Fibroblast of skin of abdomen (primary cell): ENCODE measurements at places on chromosomes 16 and 17.

- DNase-seq, result no peak
Observed at GRCh38 chr16:1390239-1390779, 24.2 kb downstream of the UNKL start.

DNA sequence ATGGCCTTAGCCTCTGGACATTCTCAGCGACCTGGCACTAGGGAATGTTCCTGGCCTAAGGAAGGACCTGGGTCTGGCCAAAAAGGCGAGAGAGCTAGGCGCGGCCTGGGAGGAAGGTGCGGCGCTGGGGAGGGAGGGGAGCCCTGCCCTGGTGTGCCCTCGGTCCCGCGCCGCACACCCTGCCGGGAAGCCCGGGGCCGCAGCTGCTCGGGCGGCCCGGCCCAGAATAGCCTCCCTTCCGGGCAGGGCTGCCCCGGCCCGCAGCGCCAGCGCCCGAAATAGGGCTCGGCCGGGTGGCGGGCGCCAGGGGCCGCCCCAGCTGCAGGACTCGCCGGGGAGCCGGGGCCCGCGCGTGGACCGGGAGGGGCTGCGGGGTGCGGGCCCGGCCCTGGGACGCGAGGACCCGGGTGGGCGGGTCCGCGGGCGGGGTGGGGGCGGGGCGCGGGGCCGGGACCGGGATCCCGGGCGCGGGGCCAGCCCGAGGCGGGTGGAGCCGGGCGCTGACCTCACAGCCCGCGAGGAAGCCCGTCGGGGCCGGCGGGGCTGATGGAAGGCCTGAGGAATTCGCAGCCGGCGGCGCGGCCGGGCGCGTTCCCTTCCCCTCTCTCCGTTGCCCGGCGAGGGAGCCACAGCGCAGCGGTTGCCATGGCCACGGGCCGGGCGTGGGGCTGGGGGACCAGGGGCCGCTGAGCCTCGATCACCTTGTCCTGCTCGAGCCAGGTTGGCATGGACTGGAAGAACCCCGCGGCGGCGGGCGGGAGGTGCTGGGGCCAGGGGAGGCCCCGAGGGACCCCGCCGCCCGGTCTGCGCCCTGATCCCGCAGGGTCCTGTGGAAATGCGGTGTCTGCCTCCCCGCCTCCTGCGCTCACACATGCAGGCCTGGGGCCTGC is 18.1 kb downstream of the SOCS3 start:
- peak; percentile 83 for DNase-seq

- no peak for DNase-seq
Observed at GRCh38 chr17:47957591-47958490, at the start of gene PRR15L. Gene PRR15L, minus strand, starts transcription at chr17:47957883. Its CDS starts 4,649 bp downstream, at chr17:47953234.

DNA sequence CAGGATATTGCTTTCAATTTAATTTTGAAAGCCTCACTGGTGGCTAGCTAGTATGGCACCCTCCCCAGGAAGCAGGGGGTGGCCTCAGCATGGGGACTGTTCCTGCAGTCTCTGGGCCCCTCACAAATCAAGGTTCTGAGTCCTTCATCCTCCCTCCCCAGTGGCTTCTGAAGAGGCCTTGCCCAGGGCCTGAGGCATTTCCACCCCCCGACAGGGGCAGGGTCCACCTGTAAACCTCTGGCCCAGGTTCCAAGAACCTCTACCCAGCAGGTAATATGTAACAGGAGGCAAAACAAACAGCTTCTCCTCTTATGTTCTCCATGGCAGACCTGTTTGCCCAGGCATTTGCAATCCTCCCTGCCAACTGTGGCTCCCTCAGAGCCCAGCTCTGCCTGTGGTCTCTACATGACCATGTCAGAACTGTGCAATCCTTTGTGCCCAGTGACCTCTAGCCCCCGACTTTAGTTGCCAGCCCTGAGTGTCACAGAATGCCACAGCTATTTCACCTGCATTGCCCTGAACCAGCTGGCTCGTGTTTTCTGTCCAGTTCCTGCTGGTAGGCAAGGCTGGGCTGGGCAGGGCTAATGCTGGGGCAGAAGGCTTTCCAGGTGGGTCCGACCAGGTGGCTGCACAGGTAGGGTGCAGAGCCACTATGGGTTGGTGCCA is 14.3 kb downstream of the ACSF2 start:
- DNase-seq, result no peak

DNA sequence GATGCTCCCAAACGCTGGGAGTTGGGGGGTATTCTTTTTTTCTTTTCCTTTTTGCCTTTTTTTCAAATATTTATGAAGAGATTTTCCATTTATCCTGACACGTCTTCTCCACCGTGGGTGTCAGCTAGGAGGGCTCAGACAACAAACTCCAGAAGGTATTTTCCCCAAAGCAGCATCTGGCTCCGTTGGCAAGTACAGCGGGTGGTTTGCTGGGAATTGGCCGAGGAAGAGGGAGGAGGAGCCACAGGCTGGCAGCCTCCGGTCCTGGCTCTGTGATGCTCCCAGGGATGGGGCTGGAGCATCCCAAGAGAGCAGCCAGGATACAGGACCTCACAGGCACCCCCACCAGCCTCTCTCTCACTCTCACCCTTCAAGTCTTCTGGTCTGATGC is 10.9 kb upstream of the CACNG4 start:
- no peak for DNase-seq

- DNase-seq, result no peak
Observed at GRCh38 chr17:81523402-81524038, 4.7 kb upstream of the FSCN2 start.

GRCh38 chr17:3914312-3914670 is 2.0 kb downstream of the P2RX1 start:
- no peak for DNase-seq

DNA sequence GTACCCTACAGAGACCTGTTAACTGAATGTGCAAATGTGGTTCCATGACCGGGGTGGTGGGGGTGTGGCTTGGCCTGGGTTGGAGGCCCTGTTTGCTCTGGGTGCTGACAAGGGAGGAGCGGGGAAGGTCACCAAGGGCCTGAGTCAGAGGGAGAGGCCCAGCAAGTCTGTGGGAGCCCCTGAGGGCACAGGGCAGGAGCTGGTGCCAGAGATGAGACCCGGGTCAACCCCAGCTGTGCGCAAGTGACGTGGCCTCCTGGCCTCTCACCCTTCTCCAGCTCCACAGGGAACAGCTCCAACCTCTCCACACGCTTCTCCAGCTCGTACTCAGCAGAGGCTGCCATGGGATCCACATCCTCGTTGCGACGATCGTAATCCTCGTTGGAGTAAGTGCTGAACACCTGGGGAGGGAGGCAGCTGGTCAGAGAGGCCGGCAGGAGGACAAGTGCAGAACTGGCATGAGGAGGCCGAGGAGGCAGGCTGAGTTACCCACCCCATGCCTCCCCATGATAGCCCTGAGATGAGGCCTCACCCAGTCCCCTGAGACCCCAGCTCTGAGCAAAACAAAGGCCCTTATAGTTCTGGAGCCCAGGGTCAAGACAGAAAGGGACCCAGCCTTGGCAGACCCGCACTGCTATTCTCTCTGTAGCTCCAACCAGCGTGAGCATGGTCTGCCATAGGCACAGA is 5.5 kb downstream of the PPP1R9B start:
- DNase-seq, result no peak

GRCh38 chr17:16477255-16477654 is 14.7 kb downstream of the LRRC75A start:
- DNase-seq, result peak; percentile 83

DNA sequence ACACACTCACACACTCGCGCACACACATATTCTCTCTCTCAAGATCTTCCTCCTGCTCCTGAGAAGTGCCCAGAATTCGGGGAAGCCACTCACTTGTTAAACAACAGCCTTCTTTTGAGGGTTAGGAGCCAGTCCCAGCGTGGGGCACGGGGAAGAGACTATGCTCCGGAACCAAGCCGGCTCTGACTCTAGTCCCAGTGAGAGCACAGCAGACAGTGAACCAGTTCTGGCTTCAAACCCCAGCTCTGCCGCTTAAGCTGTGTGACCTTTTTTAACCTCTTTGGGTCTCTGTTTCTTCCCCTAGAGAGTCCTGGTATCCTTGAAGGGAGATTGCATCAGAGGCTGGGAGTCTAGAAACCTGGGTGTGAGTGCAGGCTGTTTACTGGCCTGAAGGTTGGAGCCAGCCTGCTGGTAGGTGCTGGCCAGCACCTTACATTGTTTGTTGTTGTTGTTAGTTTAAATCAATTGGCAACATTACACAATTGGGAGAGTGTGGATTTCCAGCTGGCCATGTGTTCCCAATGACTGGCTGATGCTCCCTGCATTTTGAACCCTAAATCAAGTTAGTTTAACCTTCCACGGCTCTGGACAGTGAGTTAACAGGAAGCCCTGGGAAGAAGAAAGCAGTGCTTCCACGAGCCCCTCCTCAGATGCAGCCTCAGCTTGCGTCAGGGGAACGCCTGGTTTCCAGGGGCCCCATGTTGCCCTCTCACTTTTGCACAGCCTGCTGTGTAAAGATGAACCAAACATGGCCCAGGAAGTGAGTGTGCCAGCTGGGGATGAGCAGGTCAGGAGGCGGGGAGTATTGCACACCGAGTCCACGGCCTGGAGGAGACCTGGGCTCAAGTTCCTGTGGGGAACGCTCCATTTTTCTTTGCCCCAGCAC is 71.5 kb downstream of the GAS7 start:
- DNase-seq, result peak; percentile 71

GRCh38 chr16:53052519-53053501 is at the start of gene CHD9NB:
Gene CHD9NB, minus strand, starts transcription at chr16:53052897. Its CDS starts 8,739 bp downstream, at chr16:53044158.
- DNase-seq, result peak; percentile 83

- no peak for DNase-seq
Observed at GRCh38 chr17:1733759-1734158, 8.9 kb upstream of the SERPINF2 start.

GRCh38 chr17:55820675-55821074 is 69.8 kb downstream of the PCTP start:
- no peak for DNase-seq

DNA sequence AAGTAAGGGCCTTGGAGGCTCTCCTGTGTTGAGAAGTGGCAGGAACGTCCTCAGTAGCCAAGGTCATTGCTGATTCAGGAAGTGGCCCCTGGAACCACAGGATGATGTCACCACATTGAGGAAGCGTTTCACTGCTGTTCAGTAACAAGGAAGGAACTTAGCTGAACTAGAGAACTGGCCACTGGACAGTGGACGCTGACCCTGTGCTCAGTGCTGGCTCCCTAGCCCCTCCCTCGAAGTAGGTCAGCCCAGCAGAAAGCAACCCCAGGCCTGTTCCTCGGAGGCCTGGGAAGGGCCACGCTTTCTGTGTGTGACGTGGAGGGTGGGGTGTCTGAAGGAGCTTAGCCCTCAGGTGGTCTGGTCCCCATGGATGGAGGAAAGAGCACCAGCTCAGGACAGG is 58.3 kb downstream of the B9D1 start:
- DNase-seq, result peak; percentile 23

GRCh38 chr17:38421871-38422827 is 6.1 kb upstream of the ARHGAP23 start:
- no peak for DNase-seq

GRCh38 chr17:81127133-81127455 is 38.2 kb upstream of the PVALEF start:
- DNase-seq, result no peak

DNA sequence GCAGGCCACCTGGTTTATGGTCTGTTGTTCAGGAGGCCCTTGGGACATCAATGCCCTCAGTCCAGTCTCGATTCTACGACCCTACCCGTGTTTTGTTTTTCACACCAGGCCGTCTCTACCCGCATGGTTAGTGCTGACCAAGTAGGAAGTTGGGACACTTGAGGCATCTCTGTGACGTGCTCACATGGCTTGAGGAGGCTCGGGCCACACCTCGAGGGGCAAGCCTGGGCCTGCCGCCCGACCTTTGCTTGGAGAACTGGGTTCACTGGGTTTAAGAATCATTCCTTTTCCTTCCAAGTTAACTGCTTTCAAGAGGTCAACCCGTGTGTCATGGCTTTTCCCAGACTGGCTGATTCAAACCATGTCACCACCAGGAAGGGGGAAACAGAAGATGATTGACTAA is 86.8 kb downstream of the CMIP start:
- no peak for DNase-seq

GRCh38 chr17:82553210-82553930 is 33.8 kb downstream of the FOXK2 start:
- no peak for DNase-seq

- no peak for DNase-seq
Observed at GRCh38 chr16:49465661-49466528, 92.3 kb downstream of the C16orf78 start.

GRCh38 chr17:29068818-29069217 is 25.9 kb downstream of the PIPOX start:
- DNase-seq, result no peak

GRCh38 chr16:72972878-72973571 is 74.9 kb downstream of the ZFHX3 start:
- no peak for DNase-seq

- DNase-seq, result no peak
Observed at GRCh38 chr17:79984877-79985276, 50.8 kb downstream of the TBC1D16 start.

- peak; percentile 93 for DNase-seq
Observed at GRCh38 chr16:87895641-87896141, 26.4 kb upstream of the SLC7A5 start.

GRCh38 chr17:43614561-43614960 is 47.2 kb downstream of the MEOX1 start:
- DNase-seq, result no peak

DNA sequence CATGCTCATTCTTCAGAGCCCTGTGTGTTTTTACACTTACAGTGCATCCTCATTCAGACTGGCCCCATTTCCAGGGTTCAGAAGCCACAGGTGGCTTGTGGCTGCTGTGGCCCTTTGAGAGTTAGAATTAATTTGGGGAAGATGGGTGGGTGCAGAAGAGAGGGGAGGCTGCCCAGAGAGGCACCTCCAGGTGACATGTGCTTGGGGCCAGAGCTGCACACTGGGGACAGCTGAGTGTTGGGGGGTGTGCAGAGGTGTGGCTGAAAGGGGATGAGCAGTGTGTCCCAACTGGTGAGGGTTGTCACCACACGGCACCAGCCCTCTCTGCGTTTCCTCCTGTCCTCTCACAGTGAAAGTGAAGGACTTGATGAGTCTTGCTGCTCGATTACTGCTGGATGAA is 6.9 kb upstream of the EIF1 start:
- no peak for DNase-seq

GRCh38 chr17:36939802-36940312 is 2.6 kb downstream of the LHX1 start:
- DNase-seq, result no peak

- no peak for DNase-seq
Observed at GRCh38 chr16:50721549-50722404, 20.1 kb upstream of the CYLD start.

GRCh38 chr16:88020516-88020885 is 69.3 kb downstream of the BANP start:
- DNase-seq, result no peak

DNA sequence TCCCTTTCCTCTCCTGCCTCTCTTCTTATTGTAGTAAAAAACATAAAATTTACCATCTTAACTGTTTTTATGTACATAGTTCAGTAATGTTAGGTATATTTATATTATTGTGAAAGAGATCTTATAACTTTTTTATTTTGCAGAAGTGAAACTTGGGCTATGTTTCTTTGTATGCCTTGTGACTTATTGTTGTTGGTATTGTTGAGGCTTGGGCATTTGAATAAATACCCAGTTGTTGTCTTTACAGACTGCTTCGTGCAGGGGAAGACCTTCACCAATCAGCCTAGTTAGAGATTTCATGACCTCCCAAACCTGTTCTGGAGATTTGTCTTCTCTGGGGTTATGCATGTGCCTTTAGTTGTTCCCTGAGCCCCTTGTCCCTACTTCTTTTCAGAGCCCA is 31.9 kb downstream of the REXO5 start:
- no peak for DNase-seq

- DNase-seq, result no peak
Observed at GRCh38 chr16:73161977-73162376, 114.0 kb upstream of the ZFHX3 start.
